ENCODE measurements at places on chromosomes 11 and 22.

DNA sequence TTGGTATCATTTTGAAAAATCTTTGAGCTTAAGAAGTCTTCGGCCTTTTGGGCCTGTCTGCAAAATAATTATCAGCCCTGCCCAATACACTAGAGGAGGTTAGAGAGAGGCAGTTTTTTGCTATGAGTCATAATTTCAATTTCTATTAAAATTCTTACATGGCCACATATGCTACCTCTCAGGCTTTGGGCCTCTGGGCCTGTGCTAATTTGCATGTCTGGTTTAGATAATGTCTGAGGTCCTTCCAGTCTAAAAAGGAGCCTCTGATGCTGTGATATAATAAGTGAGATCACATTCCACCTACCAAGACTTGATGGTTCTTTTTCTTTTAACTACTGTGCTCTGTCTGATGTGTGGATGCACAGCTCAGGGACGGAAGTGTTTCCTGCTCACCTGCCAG lies 70.8 kb downstream of the KCNJ1 start:
- DNase-seq = no peak

- DNase-seq = no peak
Observed at GRCh38 chr11:86245369-86246292, 1.1 kb downstream of the EED start.

GRCh38 chr11:70040452-70040851 lies 37.7 kb upstream of the ANO1 start:
- no peak for DNase-seq

DNA sequence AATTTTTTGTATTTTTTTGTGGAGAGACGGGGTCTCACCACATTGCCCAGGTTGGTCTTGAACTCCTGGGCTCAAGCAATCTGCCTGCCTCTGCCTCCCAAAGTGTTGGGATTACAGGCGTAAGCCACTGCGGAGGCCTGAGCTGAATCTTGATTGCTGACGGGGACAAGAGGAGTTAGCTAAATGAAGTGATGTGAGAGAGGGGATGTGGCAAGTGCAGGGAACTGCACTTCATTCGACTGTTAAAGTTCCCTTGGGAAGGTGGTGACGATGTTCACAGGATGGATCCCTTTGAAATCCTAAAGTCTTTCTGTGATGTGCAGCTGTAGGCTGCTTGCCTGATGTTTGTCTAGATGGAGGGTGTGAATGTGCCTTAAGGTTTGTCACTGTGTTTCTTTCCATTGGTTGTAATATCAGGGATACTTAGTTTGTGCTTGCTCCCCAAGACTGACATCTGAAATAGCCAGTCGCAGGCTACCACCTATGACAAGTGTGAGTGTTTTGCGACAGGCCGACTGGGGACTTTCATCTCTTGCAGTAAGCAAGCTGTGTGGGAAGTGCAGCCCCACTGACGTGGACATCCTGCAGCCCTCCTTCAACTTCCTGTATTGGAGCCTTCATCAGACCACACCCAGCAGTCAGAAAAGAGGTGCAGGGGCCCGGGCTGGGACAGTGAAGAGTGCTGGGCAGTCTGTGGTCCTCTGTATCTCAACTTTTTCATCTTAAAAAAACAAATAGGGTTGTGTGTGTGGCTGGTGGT lies 19.6 kb upstream of the CCDC134 start:
- DNase-seq = no peak

DNA sequence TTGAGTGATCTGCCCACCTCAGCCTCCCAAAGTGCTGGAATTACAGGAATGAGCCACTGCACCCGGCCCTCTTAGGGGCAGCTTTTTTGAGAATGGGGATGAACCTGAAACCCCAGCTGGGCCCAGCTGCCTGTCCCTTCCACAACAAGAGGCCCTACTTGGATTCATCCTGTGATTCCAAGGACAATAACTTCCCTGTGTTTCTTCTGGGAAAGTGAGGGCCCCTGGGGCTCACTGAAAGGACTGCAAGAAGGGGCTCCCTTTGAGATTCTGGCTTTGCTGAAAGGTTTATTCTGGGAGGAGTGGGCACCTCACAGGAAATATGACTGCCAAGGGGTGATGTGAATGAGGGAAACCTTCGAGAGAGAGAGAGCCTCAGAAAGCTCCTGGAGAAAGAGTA lies 12.3 kb upstream of the GNAZ start:
- no peak for DNase-seq
